Heart left ventricle (tissue), 16 donors: ENCODE measurements at places on chromosomes 2 and 18. TPM values are rescaled to one million over a fixed set of nuclear protein-coding genes. Genes with fewer than 3 reads are reported as not detected.

The FAM237A gene
- total RNA-seq: not detected

DNA sequence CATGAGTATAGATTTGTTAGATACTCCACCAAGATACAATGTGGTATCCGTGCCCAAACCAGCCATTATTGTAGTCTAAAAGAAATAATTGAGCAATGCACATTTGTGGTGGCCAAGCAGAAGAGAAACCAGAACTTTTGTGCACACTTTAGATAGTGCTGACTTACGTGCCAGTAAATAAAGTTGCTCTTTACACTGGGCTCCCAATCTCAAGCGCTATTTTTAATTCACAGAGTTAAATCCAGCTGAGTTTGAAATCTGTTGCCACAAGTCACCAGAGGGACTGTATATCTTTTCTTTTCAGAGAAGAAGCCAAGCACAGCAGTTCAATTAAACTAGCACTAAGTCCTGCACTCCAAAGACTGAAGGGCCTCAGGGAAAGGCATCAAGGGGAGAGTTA, 680.4 kb downstream of the TDRD15 start:
- DNase-seq: no peak

The GALNT13 gene
- 1.5 TPM for total RNA-seq

The ZNF519 gene
- total RNA-seq: 5.0 TPM

DNA sequence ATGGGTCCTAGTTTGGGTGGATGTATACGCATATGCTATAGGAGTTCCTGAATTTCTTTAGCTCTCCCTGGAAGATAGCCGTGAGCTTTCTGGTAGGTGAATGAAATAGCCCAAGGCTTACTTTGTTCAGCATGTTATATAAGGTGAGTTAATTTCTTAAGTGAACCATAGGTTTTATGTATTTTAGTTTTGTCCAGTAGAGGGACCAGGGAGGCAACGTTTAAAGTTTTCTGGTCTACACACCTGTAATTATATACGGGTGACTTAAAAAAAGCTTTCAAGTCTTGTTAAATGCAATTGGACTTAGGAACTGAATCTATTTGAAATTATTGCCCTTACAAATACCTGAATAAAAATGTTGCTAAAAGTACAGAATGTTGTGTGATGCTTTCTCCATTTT, 402.5 kb upstream of the DDX18 start:
- DNase-seq: no peak

DNA sequence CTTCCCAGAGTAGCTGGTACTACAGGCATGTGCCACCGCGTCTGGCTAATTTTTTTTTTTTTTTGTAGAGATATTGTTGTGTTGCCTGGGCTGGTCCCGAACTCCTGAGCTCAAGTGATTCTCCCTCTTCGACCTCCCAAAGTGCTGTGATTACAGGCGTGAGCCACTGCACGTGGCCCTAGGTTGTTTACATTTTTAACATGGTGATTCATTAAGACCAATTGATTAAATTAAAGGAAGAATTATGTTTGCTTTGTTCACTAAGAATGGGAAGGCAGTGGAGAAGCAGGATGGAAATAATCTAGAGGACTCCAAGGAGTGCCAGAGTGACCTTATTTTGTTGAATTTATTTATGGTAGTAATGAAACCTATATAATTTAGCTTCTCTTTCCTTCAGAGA, 7.5 kb downstream of the LCLAT1 start:
- DNase-seq: no peak
